ENCODE measurements at places on chromosomes 13 and 19. TPM values are rescaled to one million over a fixed set of nuclear protein-coding genes. Genes with fewer than 3 reads are reported as not detected.
A peak's percentile ranks its signal among the peaks of the same experiment; 100 is the strongest.

GRCh38 chr13:84191139-84191538 lies 308.9 kb upstream of the SLITRK1 start:
- no peak for DNase-seq

GRCh38 chr13:51330791-51331190 lies 8.7 kb upstream of the SERPINE3 start:
- DNase-seq: peak; percentile 46

GRCh38 chr13:103174966-103175365 lies 108.7 kb upstream of the SLC10A2 start:
- DNase-seq: no peak

GRCh38 chr19:43524922-43525835 lies 1.8 kb downstream of the ETHE1 start:
- DNase-seq: peak; percentile 31

- DNase-seq: no peak
Observed at GRCh38 chr19:22526661-22527272, 104.6 kb upstream of the ZNF98 start.

- DNase-seq: no peak
Observed at GRCh38 chr19:6868351-6868750, 19.0 kb upstream of the ADGRE1 start.

GRCh38 chr13:33016414-33017322 lies at the start of gene KL:
Gene KL (plus strand): TSS chr13:33016423. CDS start chr13:33016441, 18 bp downstream.
- peak; percentile 2 for DNase-seq

- DNase-seq: no peak
Observed at GRCh38 chr13:111659219-111659775, 338.9 kb downstream of the TEX29 start.

- DNase-seq: peak; percentile 15
Observed at GRCh38 chr13:96229356-96229755, 139.4 kb downstream of the HS6ST3 start.

- DNase-seq: no peak
Observed at GRCh38 chr13:53159431-53159830, 130.8 kb downstream of the OLFM4 start.

GRCh38 chr13:99496184-99497142 lies 4.8 kb upstream of the TM9SF2 start:
- peak; percentile 86 for DNase-seq

- peak; percentile 91 for DNase-seq
Observed at GRCh38 chr19:17766543-17767131, 15.4 kb downstream of the FCHO1 start.

DNA sequence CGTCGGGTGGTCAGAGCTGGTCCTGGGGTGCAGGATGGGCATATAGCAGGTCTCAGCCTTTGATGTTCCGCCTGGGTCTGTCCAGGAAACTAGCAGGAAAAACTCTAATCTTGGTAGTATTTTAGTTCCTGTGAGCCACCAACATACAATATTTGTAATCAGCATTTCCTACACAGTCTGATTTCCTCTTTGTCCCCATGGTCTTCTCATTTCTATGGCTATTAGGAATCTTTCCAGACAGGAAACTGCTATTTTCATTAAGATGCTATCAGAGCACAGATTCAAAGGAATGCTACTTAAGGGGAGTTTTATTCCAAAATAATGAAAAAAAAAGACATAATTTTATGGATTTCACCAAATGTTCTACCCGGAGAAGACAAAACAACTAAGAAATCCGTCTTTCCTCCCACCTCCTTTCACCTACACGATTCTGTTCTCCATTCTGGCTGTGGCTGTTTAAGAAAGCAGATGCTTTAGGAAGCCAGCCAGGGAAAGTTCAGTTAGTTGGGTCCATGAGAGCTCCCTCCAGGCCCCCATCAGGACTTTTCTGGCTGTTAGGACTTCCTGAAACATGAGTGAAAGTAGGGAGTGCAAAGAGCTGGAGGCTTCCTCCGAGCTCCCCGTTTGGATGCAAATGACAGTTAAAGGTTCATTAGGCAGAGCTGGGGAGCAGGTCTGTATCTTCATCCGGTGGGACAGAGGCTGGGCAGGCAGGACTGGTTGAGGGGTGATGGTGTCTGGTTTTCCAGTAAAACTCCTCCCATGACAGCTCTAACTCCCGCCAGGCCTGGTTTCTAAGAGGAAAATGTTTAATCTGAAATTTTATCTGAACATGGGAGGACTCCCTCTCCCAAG lies 36.3 kb downstream of the SHISA2 start:
- no peak for DNase-seq

DNA sequence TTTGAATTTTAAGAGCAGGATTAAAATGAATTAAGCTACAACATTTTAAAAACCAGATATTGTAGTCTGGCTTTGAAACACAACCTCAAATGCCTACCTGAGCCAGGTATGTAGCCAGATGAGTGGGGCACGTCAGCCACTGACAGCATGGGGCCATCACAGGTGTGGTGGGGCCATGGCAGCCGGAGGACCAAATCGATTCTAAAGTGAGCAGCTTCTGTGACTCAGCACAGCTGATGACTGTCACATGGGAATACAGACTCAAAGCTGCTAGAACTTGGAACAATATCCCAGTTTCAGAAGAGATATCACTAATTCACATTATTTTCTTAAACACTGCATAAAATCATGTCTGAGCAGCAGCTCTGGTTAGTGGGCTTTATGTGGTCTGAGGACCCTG lies 52.8 kb downstream of the SERP2 start:
- no peak for DNase-seq

GRCh38 chr13:52847682-52848432 lies 583 bp downstream of the PCDH8 start:
- no peak for DNase-seq

GRCh38 chr19:9848762-9849161 lies 13.6 kb downstream of the PIN1 start:
- DNase-seq: no peak

DNA sequence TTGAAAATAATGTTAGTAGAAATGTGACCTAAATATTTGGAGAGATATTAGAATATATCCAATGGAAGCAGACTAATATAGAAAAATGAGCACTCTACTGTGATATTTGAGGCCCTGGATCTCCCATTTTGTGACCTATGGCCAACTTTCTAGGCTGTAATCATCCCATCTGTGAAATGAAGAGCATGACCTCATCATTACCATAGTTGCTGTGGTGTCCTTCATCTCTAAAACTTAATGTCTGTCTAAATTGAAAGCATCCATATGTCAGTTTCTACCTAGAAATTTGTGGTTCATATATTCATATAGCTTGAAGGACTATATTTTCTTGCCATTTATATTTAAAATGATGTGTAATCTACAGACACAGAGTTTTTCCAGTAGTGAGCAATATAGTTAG lies 41.6 kb downstream of the PAN3 start:
- peak; percentile 3 for DNase-seq

GRCh38 chr19:5170329-5170745 lies 170.3 kb downstream of the PTPRS start:
- peak; percentile 25 for DNase-seq

GRCh38 chr19:1237754-1238368 lies at the start of gene CBARP:
Gene CBARP (minus strand): TSS chr19:1238005. CDS start chr19:1236100, 1,905 bp downstream.
- DNase-seq: peak; percentile 58

- DNase-seq: no peak
Observed at GRCh38 chr19:43773725-43774102, 7.1 kb downstream of the KCNN4 start.

DNA sequence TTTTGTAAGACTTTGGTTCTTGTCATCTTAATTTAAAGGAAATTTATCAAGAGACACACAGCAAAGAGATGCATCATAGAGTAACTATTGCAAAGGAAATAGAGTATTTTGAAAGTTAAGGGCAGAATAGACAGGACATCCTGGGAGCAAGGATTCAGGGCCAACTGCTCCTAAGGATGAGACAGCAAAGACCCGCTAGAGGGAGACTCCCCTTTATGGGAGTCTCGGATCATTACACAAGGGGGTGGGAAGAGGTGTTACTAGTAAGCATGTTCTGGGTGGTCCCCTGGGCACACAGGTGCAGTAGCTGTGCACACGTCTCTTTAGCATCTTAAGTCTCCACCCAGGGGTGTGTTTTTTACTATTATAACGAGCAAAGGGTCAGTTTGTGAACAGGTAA lies 9.6 kb downstream of the ZSCAN5C start:
- no peak for DNase-seq

DNA sequence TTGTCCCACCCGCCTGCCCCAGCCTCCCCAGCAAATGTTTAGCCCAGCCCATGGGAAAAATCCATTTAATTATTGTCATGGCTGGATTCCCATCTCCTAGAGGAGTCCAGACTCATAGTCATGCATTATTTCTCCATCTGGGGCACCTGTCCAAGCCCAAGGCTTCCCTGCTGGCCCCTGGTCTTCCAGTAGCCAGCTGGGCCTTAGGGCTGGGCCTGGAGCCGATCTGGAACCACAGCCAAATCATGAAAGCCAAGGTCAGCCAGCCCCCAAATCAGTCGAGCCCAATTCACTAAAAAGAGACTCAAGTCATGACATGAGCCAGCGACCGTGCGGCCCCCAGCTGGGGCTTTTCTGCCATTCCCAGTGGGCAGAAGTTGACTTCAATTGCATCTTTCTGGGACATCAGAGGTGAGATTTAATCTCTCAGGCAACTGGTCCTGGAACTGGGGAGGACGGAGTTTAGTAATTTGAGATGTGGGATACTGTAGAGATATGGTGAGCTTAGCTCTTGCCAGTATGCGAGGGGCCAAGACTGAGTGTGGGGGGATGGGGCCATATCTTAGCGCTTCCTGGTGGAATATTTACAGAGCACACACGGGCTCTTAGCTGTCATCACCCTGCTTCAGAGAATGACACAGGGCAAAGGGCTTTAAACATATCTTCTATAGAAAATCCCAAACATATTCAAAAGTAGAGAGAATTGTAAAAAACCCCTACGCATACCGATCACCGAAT lies 9.4 kb upstream of the PGLYRP2 start:
- DNase-seq: no peak

- no peak for DNase-seq
Observed at GRCh38 chr19:46697204-46697960, 19.5 kb downstream of the PRKD2 start.

DNA sequence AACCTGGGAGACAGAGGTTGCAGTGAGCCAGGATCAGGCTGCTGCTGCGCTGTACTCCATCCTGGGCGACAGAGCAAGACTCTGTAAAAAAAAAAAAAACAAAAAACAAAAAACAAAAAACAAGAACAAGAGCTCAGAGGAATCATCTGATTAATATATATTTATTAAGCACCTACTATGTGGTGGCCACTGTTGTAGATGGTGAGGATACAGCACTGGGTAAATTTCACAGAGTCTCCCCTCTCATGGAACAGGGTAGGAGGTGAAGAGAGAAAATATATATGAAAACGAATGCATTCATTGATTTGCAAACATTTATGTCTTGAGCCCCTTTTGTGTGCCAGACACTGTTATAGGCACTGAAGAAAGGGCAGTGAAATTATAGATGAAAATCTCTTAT lies 5.9 kb upstream of the SERTAD1 start:
- DNase-seq: no peak

DNA sequence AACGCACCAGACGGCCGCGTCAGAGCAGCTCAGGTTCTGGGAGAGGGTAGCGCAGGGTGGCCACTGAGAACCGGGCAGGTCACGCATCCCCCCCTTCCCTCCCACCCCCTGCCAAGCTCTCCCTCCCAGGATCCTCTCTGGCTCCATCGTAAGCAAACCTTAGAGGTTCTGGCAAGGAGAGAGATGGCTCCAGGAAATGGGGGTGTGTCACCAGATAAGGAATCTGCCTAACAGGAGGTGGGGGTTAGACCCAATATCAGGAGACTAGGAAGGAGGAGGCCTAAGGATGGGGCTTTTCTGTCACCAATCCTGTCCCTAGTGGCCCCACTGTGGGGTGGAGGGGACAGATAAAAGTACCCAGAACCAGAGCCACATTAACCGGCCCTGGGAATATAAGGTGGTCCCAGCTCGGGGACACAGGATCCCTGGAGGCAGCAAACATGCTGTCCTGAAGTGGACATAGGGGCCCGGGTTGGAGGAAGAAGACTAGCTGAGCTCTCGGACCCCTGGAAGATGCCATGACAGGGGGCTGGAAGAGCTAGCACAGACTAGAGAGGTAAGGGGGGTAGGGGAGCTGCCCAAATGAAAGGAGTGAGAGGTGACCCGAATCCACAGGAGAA lies 1.9 kb downstream of the PPP1R12C start:
- DNase-seq: peak; percentile 40

GRCh38 chr13:42547612-42548011 lies 26.3 kb upstream of the TNFSF11 start:
- no peak for DNase-seq

- DNase-seq: no peak
Observed at GRCh38 chr13:101624210-101624922, 171.9 kb downstream of the ITGBL1 start.

GRCh38 chr13:81139987-81140386 lies 799.1 kb upstream of the SPRY2 start:
- no peak for DNase-seq

DNA sequence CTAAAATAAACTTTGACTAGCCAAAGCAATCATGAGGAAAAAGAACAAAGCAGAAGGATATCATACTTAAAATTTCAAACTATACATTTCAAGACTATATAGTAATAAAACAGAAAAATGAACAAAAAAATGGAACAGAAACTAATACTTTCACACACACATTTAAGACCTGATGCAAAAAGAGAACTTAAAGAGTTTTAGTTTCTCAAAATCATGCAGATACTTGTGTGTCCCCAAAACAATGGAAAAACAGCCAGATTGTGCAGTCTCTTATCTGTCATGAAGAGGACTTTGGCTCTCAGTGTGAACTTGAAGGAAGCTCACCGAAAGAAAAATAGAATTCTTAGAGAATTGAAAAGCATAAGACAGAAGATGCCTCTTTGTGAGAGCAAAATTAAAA lies 16.1 kb downstream of the ZNF506 start:
- no peak for DNase-seq

DNA sequence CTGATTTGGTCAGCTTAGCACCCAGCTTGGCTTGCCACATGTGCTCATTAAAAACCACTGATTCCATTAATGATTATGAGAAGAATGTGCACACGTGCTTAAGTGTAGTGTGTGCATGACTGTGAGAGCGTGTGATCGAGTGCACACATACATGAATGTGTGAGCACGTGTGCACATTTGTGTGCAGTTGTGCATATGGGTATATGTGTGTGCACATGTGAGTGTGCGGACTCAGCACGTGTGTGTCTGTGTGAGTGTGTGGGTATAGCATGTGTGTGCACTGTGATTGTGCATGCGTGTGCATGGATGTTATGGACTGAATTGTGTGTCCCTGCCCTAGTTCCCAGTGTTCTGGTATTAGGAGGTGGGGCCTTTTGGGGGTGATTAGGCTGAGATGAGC lies 202.1 kb upstream of the ZNF536 start:
- no peak for DNase-seq

Gene ZNF211
- 9.8 TPM for total RNA-seq

Gene PPFIA3
- total RNA-seq: 10.4 TPM

Gene WASF3
- 5.6 TPM for total RNA-seq

Gene CASP14
- not detected for total RNA-seq

Gene POSTN
- 2.0 TPM for total RNA-seq

Gene F7
- 0.11 TPM for total RNA-seq

Gene SH2D3A
- 1.3 TPM for total RNA-seq

Gene UHRF1
- total RNA-seq: 34.6 TPM

Gene CEACAM1
- total RNA-seq: not detected

Gene KLK13
- total RNA-seq: not detected

Gene NLRP11
- 4.1 TPM for total RNA-seq

Data from Daoy (cell line).